Activated naive CD4-positive, alpha-beta T cell treated with anti-CD3 and anti-CD28 coated beads for 36 hours (primary cell): ENCODE measurements at places on chromosomes 2 and 18. TPM values are rescaled to one million over a fixed set of nuclear protein-coding genes. Genes with fewer than 3 reads are reported as not detected.

Gene UNC50
- total RNA-seq = 24.1 TPM

Gene PRKAG3
- total RNA-seq = not detected

Gene CYRIA
- 1.2 TPM for total RNA-seq

Gene TTN
- 0.91 TPM for total RNA-seq

Gene GPAT2
- 14.4 TPM for total RNA-seq

Gene CCDC74A
- 7.1 TPM for total RNA-seq
